ENCODE measurements at places on chromosomes 1 and 21.

- DNase-seq, result no peak
Measured at GRCh38 chr1:55517036-55517435, 301.9 kb upstream of the USP24 start.

- DNase-seq, result no peak
Measured at GRCh38 chr21:44062380-44062779, 44.8 kb upstream of the PWP2 start.

DNA sequence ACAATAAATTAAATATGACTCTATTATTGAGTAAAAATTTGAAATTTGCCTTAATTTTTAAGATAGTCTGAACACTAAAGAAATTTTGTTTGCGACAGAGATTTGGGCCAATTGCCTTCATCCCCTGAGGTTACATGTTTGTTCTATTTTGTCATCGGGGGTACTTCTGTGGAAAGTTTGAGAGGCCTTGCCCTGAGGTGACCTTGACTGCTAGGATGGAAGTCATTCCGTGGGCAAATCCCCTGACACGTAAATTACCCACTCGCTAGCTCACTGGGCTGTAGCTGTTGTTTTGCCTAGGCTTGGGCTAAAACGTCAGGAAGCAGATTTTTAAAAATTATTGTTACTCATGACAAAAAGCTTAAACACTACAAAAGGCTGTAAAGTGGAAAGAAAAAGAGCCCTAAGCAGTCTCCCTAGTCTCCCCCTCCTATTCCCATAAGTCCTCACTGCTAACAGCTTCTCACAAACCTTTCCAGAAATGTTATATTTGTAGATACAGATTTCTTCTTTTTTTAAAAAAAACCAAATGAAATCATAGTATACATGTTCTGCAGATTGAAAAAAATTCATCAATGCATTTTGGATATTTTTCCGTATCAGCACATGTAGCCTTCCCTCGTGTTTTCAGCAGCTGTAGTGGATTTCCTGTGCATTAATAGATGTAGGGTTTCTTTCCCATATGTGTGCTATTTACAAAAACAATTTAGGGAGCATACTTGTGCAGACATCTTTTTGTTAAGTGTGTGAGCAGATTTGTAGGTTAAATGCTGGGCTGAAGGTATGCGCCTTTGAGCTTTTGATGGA is 142.7 kb downstream of the MRPS6 start:
- no peak for DNase-seq

DNA sequence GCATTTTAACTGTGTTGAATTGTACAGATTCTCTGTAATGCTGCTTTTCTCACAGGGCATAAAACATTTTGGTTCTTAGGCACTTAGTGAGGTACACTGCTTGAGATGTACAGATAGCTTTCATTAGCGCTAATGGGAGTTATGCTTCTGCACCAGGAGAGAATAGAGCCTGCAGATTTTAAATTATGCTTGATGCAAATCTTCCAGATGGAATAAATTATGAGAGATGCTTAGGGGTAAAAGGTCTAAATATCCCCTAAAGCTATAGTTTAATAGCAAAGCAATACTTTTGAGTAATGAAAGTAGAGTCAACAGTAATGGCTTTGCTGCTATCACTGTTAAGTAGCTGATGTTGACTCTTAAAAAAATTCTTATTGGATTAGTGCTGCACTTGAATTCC is 248.9 kb downstream of the S1PR1 start:
- no peak for DNase-seq

GRCh38 chr1:147124266-147124665 is 48.0 kb downstream of the PRKAB2 start:
- DNase-seq, result no peak

DNA sequence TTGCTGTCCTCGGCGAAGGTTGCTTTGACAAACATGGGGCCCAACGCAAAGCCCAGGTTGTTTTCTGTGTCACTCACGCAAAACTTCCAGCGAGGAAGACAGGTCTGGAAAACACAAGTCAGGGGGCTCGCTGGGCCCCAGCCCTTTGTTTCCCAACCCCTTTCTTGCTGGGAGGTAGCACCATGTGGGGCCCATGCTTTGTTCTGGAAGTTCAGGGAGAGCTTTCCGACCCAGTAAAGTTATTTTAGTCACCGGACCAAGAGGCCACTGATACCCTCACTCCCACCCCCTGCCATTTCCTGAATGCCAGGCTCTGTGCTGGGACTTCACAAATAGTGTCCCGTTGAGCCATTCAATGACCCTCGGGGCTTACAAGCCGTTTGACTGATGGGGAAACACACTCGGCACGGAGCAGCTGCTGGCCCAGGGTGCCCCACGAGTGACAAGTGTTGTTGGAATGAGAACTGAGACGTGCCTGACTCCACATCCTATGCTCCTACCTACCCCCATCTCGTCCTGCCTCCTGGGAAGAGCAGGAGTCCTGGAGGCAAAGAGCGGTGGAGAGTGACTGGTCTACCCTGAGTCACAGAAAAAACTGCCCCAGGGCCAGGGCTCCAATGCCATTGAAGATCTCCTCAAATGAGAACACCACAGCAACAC is 52.0 kb downstream of the ECE1 start:
- DNase-seq, result peak; percentile 89

GRCh38 chr1:215911406-215911968 is 344.4 kb downstream of the KCTD3 start:
- DNase-seq, result no peak

DNA sequence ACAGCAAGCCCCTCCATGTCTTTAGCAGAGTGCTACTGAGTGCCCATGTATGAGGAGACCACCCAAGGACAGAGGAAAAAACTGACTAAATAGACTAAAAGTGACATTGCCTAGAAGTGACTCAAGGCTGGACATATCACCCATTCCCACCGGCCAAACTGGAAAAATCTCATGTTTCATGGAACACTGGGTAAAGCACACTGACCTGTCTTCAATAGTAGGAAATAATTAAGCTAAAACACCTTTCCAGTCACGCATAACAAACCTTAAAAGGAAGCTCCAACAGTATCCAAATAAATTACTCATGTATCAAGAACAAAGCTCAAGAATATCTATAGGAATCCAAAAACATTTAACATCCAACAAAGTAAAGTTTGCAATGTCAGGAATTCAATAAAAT is 120.4 kb downstream of the SNX7 start:
- no peak for DNase-seq

- no peak for DNase-seq
Measured at GRCh38 chr1:245245021-245245667, 90.4 kb downstream of the KIF26B start.

DNA sequence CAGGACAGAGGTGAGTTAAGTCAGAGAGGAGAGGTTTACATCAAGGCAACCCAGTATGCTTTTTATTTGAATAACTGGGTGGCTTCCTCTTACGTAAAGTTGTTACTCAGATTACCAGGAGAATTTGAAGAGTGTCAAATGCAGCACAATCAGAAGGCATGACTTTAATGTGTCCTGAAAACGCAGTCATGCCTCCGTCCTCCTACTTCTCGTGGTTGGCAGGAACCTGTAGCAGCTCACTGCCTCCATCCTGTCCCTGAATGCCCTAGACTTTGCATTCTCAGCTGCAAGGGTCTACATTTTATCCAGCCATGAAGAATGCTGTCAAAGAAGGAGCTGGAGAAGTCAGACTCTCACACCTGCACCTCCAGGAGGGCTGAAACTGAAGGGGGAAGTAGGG is 66.7 kb downstream of the MIS18A start:
- no peak for DNase-seq

DNA sequence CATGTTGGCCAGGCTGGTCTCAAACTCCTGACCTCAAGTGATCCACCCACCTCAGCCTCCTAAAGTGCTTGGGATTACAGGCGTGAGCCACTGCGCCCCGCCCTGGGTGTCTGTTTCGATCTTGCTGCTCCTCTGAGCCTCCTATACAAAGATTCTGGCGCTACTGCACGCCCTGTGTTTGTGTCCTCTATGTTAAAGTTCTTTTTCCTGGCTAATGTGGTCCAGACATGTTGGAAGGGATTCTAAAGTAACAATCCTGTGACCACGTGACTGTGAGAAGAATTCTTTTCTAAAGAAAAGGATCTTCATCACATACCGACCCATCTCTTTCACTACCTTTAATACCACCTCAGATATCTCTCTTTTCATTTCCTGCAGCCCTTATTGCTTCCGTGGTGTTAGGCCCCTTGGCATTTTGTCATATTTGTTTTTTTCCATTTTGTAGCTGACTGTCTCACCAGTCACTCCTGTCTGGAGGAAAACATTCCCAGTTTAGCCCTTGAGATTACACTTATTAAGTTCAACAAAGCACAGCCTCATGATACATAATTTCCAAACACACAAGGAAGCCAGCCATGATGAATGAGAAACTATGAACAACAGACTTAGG is 27.2 kb upstream of the ENO1 start:
- peak; percentile 29 for DNase-seq

GRCh38 chr1:15046487-15047165 is 106.9 kb upstream of the TMEM51 start:
- DNase-seq, result peak; percentile 74

- no peak for DNase-seq
Measured at GRCh38 chr1:173248247-173248940, 41.3 kb upstream of the TNFSF4 start.

- no peak for DNase-seq
Measured at GRCh38 chr1:172487550-172487949, 43.7 kb upstream of the PIGC start.

DNA sequence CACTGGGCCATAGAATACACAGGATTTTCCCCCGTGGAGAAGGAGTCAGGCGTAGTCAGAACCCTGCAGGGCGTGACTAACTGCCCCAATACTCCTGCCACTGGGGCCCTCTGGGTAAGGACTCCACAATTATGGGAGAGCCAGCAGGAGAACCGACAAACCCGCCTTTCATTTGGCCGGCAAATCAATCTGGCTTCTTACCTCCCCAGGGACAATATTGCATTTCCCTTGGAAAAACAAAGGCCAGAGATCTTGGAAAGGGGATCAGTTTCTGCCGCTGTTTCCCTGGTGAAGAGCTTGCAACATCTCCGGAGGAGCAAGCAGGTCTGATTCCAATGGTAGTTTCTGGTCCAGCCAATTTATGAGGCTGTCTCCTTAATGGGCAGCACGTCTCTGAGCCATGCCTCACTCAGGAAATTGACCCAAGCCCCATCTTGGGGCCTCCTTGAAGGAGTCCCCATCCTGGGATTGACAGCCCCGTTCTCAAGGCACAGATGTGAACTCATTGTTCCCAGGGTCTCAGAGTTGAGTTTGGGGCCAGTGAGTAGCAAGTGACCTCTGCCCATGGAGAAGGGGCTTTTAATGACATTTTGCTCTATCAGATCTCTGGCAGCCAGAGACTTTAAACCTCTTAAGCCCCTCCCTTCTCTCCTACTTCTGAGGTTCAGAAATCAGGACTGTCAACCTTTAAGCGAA is 4.3 kb downstream of the TRABD2B start:
- no peak for DNase-seq

DNA sequence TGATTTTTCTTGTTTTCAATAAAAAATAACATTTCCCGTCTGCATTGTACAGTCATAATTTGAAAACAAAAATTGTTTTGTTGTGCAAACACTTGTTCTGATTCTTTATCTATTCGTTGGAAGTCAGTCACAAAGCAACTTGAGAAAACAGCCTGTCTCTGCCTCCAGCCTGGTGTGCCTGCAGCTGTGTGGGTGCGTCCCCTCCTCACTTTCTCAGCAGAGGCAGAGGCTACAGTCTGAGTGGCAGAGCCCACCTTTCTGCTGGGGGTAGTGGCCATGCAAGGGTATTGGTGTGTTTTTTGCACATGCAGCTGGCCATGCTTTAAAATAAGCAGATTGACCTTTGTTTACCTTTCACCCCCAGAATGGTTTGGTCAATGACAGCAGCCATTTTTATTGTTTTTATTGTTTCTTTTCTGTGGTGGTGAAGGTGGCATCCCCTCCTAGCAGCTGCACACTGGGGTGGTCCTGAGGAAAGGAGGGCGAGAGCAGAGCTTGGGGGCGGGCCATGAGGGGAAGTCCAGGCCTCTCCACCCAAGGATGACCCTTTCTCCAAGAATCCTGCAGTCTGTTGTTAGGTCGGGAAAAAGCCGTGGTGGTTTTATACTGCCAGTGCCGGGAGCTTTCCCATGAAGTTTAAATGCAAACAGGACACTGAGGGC is 159.6 kb downstream of the PCBP3 start:
- DNase-seq, result no peak

GRCh38 chr1:210525716-210526454 is 197.2 kb downstream of the HHAT start:
- DNase-seq, result no peak

DNA sequence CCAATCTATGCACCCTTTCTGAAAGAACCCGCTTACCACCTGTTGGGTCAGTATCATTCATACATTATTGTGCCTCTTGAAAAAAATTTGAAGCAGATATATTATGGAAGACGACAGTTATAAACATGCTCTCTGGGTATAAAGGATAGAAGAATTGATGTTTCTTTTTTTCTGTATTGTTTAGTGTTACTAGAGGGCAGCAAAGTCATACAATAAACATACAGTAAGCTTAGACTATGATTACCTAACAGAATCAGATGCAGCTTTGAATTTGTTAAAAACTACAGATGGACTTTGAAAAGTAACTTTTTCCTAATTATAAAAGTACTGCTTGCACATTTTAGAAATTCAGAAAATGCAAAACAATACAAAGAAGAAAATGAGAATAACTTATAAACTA is 11.1 kb upstream of the PAXBP1 start:
- DNase-seq, result no peak

- DNase-seq, result no peak
Measured at GRCh38 chr21:42320791-42321190, 5.6 kb upstream of the TFF3 start.

DNA sequence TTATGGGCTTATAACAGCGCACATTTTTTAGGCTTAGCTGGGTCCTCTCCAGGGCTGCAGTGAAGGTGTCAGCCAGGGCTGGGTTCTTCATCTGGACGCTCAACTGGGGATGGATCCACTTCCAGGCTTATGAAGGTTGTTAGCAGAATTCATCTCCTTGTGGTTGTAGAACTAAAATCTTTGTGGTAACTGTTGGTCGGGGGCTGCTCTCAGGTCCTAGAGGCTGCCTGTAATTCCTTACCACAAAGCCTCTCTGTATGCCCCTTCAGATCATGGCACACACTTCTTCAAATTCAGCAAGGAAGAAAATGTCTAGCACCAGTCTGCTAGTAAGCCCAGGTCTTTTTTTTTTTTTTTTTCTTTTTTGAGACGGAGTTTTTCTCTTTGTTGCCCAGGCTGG is 40.9 kb upstream of the EPS8L3 start:
- DNase-seq, result no peak
